Cardiac muscle cell (in vitro differentiated cells and primary cell): ENCODE measurements at places on chromosomes 11 and 22. TPM values are rescaled to one million over a fixed set of nuclear protein-coding genes. Genes with fewer than 3 reads are reported as not detected.

C22orf42 gene
- polyA plus RNA-seq: not detected in 2 replicates

APOBEC3B gene
- 6.8 and 9.4 TPM in 2 replicates for polyA plus RNA-seq

KDM4E gene
- polyA plus RNA-seq: not detected in 2 replicates

CD3E gene
- not detected in 2 replicates for polyA plus RNA-seq

MOGAT2 gene
- not detected in 2 replicates for polyA plus RNA-seq

DTX4 gene
- polyA plus RNA-seq: 1.1 and 1.8 TPM in 2 replicates

OR52I1 gene
- 0.33 TPM in 1 of 2 replicates, not detected in the other for polyA plus RNA-seq

FBLN1 gene
- 55.7 and 116 TPM in 2 replicates for polyA plus RNA-seq

SLC17A6 gene
- polyA plus RNA-seq: 0.11 TPM in 1 of 2 replicates, not detected in the other

CFAP300 gene
- polyA plus RNA-seq: 3.1 and 7.2 TPM in 2 replicates

LYVE1 gene
- polyA plus RNA-seq: not detected in 2 replicates

GAS2 gene
- polyA plus RNA-seq: 6.2 and 8.2 TPM in 2 replicates

OR52E8 gene
- not detected in 2 replicates for polyA plus RNA-seq

KREMEN1 gene
- polyA plus RNA-seq: 18.0 and 18.1 TPM in 2 replicates

FAM111B gene
- 0.44 and 3.5 TPM in 2 replicates for polyA plus RNA-seq

H19 gene
- 27.7 and 44.5 TPM in 2 replicates for polyA plus RNA-seq

WBP2NL gene
- not detected in 2 replicates for polyA plus RNA-seq

SLC22A9 gene
- 0.09 TPM in 1 of 2 replicates, not detected in the other for polyA plus RNA-seq

IFTAP gene
- polyA plus RNA-seq: 61.9 and 67.3 TPM in 2 replicates

FOLH1 gene
- not detected in 2 replicates for polyA plus RNA-seq

PPME1 gene
- 109 TPM in 2 replicates for polyA plus RNA-seq

PATE1 gene
- not detected in 2 replicates for polyA plus RNA-seq

KLHL35 gene
- 2.6 and 3.4 TPM in 2 replicates for polyA plus RNA-seq

MIAT gene
- 0.11 and 0.30 TPM in 2 replicates for polyA plus RNA-seq

WEE1 gene
- polyA plus RNA-seq: 92.5 and 118 TPM in 2 replicates

BDNF gene
- polyA plus RNA-seq: 0.37 and 0.44 TPM in 2 replicates

CSNK1E gene
- polyA plus RNA-seq: 179 and 193 TPM in 2 replicates

PTPRJ gene
- 8.9 and 12.2 TPM in 2 replicates for polyA plus RNA-seq

BTG4 gene
- polyA plus RNA-seq: not detected in 2 replicates

SUSD2 gene
- polyA plus RNA-seq: 1.8 and 2.2 TPM in 2 replicates

OR8I2 gene
- not detected in 2 replicates for polyA plus RNA-seq
